ENCODE measurements at places on chromosomes 1 and 21.

DNA sequence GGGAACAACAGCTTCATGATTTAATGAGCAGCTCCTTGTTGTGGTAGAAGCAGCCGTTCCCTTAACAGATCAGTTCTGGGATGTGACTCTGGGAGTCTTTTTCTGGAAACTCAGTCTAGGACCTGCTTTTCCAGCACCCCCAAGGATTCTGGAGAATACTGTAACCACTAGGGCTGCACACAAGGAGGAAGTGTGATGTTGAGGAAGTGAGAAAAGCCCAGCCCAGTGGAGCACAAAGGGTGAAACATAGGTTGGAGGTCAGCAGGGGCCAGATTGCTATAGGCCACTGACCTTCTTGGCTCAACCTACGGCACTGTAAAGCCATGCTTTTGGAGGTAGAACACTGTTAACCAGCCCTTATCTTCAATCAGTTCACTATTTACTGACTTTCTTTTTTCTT, 10.1 kb upstream of the PLA2G5 start:
- no peak for DNase-seq

- DNase-seq: no peak
Observed at GRCh38 chr1:3271866-3272265, 182.6 kb upstream of the ARHGEF16 start.

DNA sequence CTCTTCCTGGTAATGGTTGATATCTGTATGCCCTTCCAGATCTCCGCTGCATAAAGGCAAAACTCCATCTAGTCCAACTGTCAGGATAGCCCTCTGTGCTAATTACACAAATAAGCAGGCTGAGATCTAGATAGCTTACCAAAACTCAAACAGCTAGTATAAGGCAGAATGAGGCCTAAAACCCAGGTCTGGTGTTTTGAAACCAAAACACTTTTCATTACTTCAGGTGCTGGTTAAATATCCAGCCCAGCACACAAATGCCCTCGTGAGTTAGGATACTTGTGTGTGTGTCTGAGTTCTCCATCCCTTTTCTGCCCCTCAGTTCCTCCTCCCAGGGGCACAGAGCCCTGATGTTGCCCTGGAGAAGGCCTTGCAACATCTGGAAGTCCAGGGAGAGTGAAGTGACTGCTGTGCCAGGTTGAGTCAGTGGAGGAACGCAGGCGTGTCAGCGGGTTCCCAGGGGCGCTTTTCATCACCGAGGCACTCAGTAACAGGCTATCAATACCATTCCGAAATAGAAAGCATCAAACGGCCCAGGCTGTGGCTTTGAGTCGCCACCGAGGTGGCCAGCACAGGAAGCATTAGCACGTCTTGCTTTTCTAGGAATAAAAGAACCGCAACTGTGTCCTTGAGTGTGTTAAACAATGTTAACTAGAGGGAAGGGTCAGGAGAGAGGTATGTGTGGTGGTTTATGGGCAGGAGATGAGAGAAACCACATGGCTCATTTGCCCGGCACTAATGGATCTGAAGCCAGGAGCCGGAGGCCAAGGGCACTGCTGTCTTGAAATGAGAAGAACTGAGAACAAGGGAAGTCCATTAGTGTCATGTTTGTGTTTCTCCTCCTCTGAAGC, 90.7 kb upstream of the WLS start:
- DNase-seq: peak; percentile 73

DNA sequence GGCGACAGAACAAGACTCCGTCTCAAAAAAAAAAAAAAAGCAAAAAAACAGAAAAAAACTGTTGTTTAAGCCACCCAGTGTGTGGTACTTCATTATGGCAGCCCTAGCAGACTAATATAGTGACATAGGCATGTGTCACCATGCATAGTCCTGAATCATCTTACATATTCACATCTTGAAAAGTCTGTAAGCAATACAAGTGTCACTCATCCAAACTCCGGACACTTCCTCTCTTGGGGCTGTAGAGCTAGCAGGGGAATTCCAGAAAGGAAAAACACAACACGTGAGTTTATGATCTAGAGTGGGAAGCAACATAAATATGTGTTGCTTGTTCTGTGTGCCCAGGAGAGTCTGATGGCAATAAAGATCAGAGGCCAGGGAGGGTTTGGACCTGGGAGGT, 81.6 kb upstream of the KCNE2 start:
- peak; percentile 26 for DNase-seq

DNA sequence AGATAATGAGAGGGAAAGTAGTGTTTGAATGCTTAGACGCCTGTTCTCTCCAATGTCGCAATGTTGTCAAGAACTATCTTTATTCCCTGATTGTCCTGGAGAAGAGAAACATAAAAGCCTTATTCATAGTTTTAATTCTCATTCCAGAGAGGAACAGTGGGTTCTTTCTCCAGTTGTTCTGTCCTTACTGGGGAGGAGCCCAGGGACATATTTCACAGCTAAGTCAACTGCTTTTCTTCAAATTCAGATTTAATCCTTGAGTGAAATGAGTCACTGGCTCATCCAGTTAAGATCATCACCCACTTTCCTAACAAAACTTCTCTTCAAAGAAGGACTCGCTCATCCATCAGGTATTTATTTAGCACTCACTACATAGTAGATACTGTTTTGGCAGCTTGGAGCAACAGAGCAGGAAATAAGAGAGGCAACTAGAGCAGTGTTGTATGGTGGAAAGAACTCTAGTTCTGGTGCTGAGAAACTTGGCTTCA, 365.7 kb upstream of the USP24 start:
- DNase-seq: peak; percentile 88

DNA sequence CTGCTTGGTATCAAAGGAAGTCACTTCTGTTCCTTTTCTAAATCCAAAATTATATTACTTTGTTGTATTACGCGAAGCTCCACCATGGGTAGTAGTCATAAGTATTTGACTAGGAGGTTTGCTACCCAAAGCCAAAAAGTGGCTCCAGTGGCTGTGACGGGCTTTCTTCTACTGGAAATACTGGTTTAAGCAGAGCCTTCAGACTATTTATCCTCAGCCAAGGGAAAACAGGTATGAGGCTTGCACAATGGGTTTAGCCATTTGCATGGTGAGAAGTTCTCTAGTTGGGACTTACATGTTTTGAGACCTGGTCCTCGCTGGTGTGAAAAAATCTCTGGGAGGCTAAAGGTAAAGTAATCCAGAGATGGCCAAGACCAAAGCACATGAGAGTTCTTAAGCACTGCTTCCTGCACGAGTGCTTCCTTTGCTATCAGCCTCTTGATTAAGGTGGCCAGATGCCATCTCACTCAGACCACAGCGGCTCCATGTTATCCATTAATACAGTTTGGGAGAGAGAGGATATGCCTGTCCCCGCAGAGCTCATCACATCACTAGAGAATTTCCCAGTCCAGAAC, 121.2 kb downstream of the PIK3R3 start:
- DNase-seq: no peak

GRCh38 chr1:59180735-59181134, 116.2 kb upstream of the FGGY start:
- DNase-seq: no peak

- peak; percentile 66 for DNase-seq
Observed at GRCh38 chr1:31413405-31414001, 490 bp downstream of the SERINC2 start.

DNA sequence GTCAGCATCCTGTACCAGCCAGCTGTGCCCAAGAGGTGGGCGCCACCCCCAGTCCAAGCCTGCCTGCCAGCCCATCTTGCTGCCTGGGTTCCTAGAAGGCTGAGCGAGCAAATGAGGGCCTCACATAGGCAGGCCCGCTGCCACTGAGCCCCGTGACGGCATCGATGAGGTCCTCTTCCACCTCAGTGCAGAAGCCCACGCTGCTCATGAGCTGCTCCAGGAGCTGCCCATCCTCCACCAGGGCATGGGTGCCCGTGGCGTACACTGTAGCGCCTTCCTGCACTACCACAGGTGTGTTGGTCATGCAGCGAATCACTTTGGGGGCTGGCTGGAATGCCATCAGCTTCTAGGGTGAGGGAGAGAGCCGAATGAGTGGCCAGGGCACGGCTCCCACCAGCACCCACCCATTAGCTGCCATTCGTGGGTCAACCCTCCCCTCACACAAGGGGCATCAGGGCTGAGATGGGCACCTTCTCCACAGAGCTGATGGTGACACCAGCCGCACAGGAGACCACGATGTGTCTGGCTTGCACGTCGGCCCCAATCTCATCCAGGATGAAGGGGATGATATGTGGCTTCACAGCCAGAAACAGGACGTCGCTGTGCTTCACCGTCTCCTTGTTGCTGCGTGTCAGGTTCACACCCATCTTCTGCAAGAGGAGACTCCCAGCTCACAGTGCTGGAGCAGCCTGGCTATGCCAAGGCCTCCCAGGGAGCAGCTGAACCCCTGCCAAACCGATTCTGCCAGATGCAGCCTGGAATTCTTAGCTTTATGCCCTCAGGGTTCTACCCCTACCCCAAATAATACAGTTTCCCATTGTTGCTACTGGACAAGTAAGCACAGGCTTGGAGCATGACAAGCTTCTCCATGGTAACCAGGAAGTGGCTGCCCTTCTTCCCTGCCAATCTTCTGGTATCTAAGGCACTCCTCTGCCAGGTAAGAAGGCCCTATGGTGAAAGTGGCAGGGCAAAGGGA, 2.0 kb downstream of the PYCR2 start:
- DNase-seq: peak; percentile 18

- DNase-seq: no peak
Observed at GRCh38 chr1:36938819-36939218, 95.5 kb downstream of the GRIK3 start.

DNA sequence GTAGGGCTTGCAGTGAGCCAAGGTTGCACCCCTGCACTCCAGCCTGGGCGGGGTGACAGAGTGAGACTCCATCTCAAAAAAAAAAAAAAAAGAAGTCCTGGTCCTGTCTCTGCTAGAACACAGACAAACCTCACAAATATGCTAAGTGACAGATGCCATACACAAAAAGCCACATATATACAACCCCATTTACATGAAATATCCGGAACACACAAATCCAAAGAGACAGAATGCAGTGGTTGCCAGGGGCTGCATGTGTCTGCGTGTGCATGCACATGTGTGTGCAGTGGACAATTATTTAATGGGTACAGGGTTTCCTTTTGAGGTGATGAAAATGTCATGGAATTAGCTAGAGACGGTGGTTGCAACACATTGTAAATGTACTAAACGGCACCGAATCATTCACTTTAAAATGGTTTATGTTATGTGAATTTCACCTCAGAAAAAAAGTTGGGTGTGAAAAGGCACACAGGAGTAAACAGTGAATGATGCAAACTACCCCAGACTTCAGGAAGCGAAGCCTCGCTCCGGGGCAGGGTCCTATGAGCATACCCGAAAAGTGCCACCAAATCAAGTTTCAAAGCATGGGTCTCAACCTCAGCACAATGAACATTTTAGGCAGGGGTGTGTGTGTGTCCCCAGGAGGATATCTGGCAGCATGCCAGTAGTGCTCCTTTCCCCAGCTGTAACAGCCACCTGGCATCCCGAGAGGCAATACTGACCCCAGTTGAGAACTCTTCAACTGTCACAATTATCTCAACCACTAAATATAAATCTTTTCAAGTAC, 48.3 kb downstream of the GNB1 start:
- no peak for DNase-seq

DNA sequence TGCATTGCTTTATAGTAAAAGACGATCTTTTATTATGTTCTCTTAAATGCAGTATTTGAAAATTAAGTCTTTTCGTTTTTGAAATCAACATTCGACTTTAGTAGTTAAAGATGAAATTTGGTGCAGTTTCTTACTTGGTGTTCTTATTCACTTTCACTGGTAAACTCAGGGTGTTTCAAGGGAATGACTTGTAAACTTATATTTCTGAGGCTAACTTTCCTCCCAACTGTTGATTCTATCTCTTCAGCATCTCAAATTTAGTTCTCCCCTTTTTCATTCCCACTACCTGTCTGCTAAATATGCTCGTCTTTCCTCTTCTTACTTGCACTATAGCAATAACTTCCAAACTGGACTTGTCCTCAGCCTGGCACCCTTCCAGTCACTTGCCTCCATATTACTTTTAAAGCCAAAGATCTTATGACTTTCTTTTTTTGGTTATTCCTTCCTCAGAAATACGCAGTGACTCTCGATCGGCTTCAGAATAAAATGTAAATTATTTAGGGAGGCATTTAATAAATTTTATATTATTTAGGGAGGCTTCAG, 988 bp downstream of the SLC35A3 start:
- peak; percentile 17 for DNase-seq

DNA sequence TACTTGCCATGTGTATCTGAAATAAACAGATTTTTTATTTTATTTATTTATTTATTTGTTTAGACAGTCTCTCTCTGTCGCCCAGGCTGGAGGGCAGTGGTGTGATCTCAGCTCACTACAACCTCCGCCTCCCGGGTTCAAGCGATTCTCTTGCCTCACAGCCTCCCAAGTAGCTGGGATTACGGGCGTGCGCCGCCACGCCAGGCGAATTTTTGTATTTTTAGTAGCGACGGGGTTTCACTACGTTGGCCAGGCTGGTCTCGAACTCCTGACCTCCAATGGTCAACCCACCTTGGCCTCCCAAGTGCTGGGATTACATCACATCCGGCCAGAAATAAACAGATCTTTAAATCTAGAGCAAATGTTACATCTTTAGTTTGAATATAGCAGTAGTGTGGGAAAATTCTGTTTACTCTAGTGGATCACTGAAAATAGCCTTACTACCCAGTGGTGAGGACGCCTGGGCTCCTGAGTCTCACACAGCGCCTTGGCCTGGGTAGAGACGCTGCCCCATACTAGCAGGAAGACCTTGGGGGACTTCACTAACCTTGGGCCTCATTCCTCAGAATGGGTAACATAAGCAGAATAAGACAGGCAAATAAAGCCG, 709 bp downstream of the GART start:
- peak; percentile 39 for DNase-seq

DNA sequence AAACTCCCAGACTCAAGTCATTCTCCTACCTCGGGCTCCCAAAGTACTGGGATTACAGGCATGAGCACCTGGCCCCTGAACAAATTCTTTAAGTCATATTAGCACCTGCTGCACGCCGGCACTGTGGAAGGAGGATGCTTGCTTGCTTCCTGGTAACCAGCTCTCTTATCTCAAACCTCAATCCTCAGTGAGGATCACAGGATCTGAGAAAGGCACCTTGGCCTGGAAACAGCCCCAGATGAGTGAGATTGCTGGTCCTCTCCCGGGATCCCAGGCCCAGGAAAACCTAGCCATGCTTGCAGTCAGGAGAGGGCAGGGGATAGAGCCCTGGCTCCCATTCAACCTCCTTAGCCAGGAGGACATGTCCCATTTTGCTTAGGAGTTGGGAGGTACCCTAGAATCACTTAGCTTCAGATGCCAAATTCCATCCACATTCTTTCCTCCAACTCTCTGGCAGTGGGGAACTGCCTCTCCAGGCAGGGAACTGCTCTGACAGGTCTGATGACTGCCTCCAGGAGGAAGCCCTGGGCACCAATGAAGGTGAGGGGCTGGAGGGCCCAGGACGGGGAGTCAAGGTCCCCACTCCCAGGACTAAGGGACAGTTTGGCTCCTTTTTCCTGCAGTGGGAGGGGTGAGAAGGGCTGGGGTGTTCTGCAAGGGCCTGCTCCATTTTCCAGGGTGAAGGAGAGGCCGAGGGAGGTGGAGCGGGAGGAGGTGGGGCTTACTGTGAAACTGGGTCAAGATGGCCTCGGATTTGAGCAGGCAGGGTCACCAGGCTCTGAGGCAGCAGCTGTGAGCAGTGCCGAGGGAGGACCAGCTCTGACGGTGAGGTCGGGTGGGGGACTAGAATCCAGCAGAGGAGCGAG, 9.5 kb downstream of the GPR37L1 start:
- DNase-seq: no peak

GRCh38 chr21:42309753-42310213, 5.4 kb downstream of the TFF3 start:
- DNase-seq: peak; percentile 21

- no peak for DNase-seq
Observed at GRCh38 chr1:115879977-115880376, 39.1 kb upstream of the NHLH2 start.

Data from EL (cell line).